ENCODE measurements at places on chromosomes 5 and 9. TPM values are rescaled to one million over a fixed set of nuclear protein-coding genes. Genes with fewer than 3 reads are reported as not detected.

The CCDC152 gene
- 1.4 TPM for total RNA-seq

The TAF11L11 gene
- not detected for total RNA-seq

The IRX4 gene
- total RNA-seq: 17.6 TPM

The NIPAL4 gene
- total RNA-seq: not detected

The HEMGN gene
- 0.11 TPM for total RNA-seq

The ORM2 gene
- not detected for total RNA-seq

The PCDHGA11 gene
- 4.5 TPM for total RNA-seq

The SLC6A7 gene
- total RNA-seq: not detected

The FCHO2 gene
- 23.0 TPM for total RNA-seq

The PCDHGB2 gene
- 8.3 TPM for total RNA-seq

The LHX3 gene
- not detected for total RNA-seq

The NME5 gene
- total RNA-seq: 3.9 TPM

The WDR70 gene
- total RNA-seq: 16.4 TPM

The NR5A1 gene
- not detected for total RNA-seq

The NTRK2 gene
- total RNA-seq: 8.2 TPM

The AQP3 gene
- total RNA-seq: 16.3 TPM

The CLK4 gene
- 20.5 TPM for total RNA-seq

GRCh38 chr9:105191508-105192121, 52.8 kb upstream of the SLC44A1 start:
- DNase-seq: no peak

DNA sequence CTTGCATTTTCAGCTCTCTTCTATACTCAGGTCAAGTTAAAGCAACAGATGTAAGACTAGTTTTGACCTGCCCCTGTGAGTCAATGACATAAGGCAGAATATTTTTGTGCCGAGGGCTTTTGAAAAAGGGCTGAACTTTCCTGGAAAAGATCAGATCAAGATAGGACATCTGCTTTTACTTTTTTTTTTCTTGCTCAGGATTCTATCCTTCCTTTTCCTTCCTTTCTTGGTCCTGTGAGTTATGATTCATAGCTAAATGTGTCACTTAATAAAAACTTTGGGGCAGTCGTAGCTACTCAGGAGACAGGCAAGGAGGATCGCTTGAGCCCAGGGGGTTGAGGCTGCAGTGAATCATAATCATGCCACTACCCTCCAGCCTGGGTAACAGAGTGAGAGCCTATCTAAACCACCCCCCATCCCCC, 84.3 kb upstream of the BRINP1 start:
- no peak for DNase-seq

GRCh38 chr5:82772281-82772680, 304.9 kb downstream of the TMEM167A start:
- DNase-seq: no peak

DNA sequence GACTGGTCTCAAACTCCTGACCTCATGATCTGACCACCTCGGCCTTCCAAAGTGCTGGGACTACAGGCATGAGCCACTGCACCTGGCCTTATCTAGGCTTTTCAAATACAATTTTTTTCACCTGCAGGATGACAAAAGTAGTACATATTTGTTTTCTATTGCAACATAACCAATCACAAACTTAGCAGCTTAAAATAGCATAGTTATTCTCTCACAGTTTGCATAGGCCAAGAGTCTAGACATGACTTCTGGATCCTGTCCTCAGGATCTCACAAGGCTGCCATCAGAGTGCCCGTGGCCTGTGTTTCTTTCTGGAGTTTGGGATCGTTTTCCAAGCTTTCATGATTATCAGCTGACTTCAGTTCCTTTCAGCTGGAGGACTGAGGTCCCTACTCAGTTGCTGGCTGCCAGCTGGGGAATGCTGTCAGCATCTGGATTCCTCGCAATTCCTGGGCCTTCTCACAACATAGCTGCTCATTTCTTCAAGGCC, 348.9 kb downstream of the ARHGEF28 start:
- DNase-seq: no peak

GRCh38 chr9:114718801-114719221, 36.8 kb upstream of the TEX48 start:
- DNase-seq: no peak

GRCh38 chr5:37715361-37715760, 124.5 kb downstream of the GDNF start:
- no peak for DNase-seq

- no peak for DNase-seq
Measured at GRCh38 chr9:18002718-18003438, 424.0 kb downstream of the SH3GL2 start.

- no peak for DNase-seq
Measured at GRCh38 chr5:10801931-10802666, 41.1 kb upstream of the DAP start.

DNA sequence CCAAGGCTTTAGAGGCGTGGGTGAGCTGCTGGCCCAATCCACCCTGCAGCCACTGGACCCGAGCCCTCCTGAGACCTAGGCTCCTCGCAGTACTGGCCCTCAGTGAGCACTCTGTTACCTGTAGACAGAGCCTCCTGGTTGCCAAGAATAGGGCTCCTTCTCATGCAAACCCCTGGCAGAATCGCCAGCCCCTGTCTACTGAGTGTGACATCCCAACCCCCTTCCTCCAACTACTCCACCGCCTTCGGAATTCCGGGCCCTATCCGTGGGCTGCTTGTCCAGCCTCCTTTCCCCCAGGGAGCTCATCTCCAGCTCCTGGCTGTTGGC, 23.8 kb upstream of the COL5A1 start:
- DNase-seq: no peak

GRCh38 chr9:96674906-96675538, 19.9 kb upstream of the PRXL2C start:
- no peak for DNase-seq

DNA sequence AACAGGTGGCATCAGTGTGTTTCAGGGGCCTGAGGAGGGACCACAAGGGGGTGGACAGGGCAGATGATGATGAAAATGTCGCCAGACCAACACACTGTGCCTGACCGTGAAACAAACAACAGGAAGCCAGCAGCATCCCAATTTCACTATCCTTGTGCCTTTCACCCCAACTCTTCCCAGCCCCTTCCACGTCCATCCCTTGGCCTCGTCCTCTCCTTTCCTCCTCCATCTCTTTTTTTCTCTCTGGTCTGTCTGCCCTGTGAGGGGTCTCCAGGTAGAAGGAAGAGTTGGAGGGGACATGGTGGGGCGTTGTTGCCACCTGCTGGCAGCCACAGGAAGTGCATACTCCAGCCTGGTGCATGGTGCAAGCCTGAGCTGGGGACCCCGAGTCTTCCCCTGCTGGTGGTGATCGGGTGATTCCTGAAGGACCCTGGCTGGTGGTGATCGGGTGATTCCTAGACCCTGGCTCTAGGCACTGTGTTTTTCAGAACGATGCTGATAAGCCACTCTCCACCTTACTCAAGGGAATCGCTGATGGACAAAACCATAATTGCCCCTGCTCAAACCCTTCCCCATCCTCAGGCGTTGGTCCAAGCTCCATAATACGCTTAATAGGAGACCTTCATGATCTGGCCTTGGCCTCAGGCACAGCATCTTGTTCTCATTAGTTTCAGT, 21.7 kb upstream of the NSD1 start:
- DNase-seq: peak; percentile 74

DNA sequence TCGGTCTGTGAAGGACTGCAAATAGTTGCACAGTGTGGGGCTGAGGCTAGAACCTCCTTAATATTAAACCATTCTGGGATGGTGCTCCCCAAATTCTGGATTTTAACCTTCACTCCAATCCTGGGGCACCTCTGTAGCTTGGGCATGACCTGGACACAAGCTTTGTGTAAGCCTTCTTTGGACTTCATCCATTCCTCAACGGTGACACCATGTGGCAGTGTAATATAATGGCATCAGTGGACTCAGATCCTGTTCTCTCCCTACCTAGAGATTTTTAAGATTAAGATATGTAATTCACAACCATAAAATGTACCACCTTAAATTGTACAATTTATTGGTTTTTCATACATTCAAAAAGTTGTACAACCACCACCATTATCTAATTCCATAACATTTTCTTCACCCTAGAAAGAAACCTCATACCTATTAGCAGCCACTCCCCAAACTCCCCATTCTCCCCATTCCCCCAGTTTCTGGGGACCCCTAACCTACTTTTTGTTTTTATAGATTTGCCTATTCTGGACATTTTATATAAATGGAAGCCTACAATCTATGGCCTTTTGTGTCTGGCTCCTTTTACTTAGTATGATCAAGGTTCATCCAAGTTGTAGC, 4.8 kb upstream of the PLGRKT start:
- DNase-seq: no peak

DNA sequence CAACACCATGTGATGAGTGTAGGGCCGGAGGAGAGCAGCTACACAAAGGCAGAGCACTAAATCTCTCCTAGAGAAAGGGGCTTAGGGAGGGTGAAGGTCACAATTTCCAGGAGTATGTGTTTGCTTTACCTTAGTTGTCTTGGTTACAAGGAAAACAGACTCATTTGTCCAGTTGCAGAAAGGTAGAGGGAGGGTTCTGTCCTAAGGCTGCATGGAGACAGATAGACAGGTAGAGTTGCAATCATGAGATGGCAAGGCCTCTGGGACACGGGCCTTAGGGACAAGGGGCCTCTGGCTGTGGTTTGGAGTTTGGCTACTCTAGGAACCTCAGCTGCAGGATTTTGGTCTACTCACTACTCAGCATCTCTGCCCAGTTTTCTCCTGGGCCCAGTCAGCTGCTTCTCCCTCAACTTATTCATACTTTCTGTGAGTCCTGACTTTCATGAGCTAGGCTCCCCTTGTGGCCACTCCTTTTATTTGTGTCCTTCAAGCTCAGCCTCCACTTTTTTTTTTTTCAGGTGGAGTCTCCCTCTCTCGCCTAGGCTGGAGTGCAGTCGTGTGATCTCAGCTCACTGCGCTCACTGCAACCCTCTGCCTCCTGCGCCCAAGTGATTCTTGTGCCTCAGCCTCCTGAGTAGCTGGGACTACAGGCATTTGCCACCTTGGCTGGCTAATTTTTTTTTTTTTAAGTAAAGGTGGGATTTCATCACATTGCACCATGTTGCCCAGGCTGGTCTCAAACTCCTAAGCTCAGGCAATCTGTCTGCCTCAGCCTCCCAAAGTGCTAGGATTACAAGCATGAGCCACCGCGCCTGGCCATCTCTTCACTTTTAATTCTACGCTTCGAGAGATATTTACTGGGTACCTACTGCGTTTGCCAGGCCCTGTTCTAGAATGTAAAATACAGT, 76.6 kb downstream of the PTPDC1 start:
- DNase-seq: no peak

GRCh38 chr9:94182532-94182931, 76.6 kb upstream of the ZNF169 start:
- no peak for DNase-seq

- no peak for DNase-seq
Measured at GRCh38 chr5:137710086-137710485, 25.8 kb downstream of the KLHL3 start.

GRCh38 chr9:134945509-134946275, 28.0 kb upstream of the FCN1 start:
- peak; percentile 8 for DNase-seq

- DNase-seq: no peak
Measured at GRCh38 chr5:74510476-74511075, 130.0 kb downstream of the ENC1 start.

- no peak for DNase-seq
Measured at GRCh38 chr9:22134390-22134789, 125.3 kb upstream of the CDKN2B start.

DNA sequence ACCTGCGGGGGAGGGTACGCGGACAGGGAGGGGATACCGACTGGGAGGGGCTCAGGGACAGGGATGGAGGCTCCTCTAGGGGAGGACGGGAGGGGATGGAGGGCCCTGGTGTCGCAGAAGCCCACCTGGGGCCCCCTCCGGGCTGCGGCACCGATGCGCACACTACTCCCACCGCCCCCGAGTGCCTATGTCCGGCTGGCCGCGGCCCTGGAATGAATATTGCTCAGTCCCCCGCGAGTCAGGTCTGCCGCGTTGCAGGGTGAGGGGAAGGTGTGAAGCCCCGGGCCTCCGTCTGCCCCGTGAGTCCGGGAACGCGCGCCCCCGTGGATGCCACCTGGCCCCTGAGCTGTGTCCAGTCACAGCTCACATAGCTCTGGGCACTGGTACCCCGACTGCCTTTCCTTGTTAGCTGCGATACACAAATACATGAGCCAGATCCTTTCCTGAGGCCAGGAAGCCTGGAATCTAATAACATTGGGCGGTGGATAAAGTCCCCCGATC, 44.5 kb upstream of the PRSS3 start:
- no peak for DNase-seq

DNA sequence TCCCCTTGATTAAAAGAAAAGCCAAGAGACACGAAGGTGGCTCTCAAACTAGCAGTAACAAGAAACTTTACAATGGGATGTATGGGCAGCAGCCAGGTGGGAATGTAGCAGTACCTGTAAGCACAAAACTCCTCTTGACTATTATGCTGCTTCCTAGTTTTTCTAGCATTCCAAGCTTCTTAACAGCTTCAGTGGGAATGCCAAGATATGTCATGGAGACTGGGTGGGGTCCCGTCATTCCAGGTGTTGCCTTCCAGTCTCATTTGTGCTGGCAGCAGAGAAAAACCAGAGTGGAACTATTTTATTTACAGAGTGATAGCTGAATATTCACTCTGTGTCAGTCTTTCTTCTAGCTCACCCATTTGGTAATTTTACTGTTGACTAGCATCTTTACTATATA, 236.6 kb downstream of the ARL15 start:
- no peak for DNase-seq

DNA sequence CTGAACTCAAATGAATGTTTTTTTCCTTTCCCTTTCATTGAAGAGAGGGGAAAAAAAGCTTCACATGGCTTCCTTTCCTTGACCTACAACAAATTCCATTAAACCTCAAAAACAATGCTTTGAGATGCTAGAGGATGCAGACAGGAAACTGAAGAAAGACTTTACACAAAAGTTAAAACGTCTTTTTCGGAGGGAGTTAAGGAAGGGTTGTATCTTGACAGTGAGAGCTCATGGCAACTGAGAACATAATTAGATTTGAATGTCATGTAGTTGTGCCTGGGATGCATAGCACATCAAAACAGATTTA, 66.4 kb downstream of the EBF1 start:
- DNase-seq: no peak

DNA sequence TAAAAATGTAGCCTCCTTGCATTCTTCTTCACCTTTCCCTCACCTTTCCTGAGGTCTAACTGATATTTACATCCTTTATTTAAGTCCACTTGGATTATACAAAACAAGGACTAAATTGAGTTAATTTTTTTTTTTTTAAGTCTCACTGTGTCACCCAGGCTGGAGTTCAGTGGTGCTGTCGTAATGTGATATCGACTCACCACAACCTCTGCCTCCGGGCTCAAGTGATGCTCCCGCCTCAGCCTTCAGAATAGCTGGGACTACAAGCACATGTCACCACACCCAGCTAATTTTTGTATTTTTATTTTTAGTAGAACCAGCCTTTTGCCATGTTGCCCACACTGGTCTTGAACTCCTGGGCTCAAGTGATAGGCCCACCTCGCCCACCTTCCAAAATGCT, 195.3 kb downstream of the BNC2 start:
- no peak for DNase-seq

GRCh38 chr5:64838803-64839202, 70.1 kb downstream of the CWC27 start:
- DNase-seq: no peak

DNA sequence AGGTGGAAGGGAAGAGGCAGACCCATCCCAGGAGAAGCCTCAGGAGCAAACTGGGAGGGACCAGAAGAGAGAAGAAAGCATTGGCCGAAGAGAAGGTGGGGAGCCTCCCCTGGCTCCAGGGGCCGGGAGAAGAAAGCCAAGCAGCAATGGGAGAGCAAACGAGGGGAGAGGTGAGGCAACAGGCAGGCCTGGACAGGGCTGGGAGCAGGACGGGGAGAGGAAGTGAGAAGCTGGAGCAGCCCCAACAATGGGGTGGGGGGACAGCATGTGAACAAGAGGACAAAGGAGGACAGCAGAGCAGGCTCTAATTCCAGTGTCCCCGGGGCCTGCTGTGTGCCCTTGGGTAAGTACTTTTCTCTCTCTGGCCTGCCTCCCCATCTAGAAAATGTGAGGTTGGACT, 115.3 kb downstream of the PSD2 start:
- DNase-seq: no peak
